ENCODE measurements at places on chromosomes 2 and 18. TPM values are rescaled to one million over a fixed set of nuclear protein-coding genes. Genes with fewer than 3 reads are reported as not detected.

- no peak for DNase-seq
Observed at GRCh38 chr2:104487366-104487765, 366.5 kb upstream of the POU3F3 start.

B3GNT7 gene
- total RNA-seq: 1.2 TPM

GRCh38 chr18:8979258-8979988 lies 123.1 kb upstream of the NDUFV2 start:
- no peak for DNase-seq

ASAP2 gene
- total RNA-seq: 31.0 TPM

GRCh38 chr18:58539659-58540380 lies 89.1 kb downstream of the ALPK2 start:
- no peak for DNase-seq

All from occipital lobe (tissue), 3 donors.